Fibroblast of the aortic adventitia (primary cell): ENCODE measurements at places on chromosomes 11 and 22. TPM values are rescaled to one million over a fixed set of nuclear protein-coding genes. Genes with fewer than 3 reads are reported as not detected.

The KMT5B gene
- total RNA-seq: 20.1 and 43.4 TPM in 2 replicates

DNA sequence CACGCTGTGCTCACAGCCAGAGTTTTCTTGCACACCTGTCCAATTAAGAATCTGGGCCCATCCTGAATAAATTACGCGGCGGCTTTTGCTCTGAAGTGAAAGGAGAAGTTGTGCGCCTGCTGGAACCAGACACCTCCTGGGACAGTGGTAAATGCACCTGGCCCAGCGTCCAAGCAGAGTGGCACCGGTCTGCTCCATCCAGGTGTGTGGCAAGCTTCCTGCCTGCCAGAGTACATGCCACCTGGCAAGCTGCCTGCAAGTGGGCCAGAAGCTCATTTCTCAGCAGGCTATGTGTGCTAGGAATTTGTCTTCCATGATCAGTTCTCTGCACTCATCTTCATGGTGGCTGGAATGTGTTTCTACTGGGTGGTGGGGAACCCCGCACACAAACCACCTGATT is 660.6 kb downstream of the ETS1 start:
- no peak for DNase-seq

GRCh38 chr11:127003260-127003981 is 2.9 kb upstream of the KIRREL3 start:
- no peak for DNase-seq

DNA sequence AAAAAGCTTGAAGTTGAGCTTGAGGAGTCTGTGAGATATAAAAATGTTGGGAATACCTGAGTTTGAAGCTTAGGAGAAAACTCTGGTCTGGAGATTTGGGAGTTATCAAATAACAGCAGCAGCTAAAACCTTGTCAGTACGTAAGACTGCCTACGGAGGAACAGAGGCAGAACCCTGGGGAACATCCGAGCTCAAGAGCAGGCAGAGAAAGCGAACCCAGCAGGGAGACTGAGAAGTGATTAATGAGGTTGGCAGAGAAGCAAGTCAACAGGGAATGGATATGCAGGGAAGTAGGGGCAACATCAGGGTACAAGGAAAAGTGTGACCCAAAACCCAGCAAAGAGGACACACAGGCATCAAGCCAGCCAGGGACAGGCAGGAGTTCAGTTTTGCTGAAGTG is 12.6 kb upstream of the MTFP1 start:
- no peak for DNase-seq

GRCh38 chr11:19394525-19395016 is 153.8 kb upstream of the E2F8 start:
- DNase-seq: no peak

GRCh38 chr11:107547961-107548360 is 17.6 kb downstream of the ALKBH8 start:
- DNase-seq: no peak

DNA sequence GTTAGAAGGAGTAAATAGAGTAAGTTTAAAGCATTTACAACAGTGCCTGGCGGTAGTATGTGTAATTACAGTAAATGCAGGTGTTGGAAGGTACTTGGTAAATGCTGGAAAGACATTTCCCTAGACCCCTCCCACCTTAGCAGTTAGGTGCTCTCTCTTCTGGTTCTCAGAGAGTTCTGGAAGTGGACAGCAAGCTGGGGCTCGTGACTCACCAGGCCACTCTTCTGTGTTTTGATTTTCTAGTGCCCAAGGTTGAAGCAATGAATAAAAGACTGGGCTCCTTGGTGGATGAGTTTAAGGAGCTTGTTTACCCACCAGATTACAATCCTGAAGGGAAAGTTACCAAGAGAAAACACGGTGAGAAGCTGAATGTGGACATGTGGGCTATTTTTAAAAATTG is 27.6 kb downstream of the SNU13 start:
- DNase-seq: no peak
